Stimulated activated CD8-positive, alpha-beta memory T cell treated with anti-CD3 and anti-CD28 coated beads, Interleukin-7, amount 100 ng/mL, for 4 hours (primary cell): ENCODE measurements at places on chromosomes 5 and 9.

DNA sequence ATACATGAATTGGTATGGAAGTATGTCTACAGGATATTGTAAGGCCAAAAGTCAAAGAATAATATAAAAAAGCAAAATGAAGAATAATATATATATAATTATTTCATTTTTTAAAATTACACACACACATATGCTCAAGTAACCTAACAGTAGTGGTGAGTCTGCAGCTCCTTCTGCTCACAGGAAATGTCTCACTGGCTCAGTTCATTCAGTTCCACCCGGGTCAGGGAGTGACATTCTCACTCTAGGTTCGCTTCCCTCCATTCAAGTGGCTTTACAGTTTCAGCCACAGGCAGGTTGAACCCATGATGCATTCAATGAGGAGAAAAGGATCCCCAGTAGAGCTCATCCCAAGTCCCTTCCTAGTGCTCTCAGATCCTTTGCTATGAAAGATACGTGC, 90.8 kb downstream of the SUSD1 start:
- DNase-seq, result no peak

DNA sequence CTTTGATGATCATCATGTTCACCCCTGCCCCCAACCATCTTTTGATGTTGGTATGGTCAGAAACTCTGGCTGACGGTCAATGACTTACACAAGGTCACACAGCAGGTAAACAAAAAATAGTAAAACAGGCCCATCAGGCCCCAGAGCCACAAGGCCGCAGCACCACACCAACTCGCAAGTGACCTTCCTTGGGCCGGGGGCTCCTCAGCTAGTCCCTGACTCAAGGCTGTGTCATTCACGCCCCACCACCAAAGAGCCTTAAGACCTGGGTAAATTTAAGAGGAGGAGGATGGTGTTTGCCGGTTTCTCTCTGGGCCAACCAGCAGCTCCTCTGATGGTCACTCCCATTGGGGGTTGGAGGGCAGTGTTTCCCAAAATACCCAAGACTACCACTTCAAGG, 55.8 kb downstream of the PSMB7 start:
- no peak for DNase-seq

DNA sequence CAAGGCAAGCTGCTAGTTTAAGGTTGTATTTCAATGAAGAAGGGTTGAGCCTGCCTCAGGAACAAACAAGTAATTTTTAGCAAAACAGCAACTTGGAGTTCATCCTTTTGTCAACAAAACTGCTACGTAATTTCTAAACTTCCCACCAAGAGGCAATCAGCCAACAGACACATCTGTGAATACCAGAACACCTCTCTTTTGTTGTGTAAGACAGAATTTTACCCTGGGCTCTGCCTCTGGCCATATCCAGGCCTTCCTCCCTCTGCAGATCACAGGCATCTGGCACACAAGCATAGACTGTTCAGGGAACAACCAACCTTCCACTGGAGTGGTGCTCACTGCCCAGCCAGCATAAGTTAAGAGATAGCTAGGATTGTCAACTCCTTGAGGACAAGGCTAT, 409.0 kb downstream of the SPOCK1 start:
- no peak for DNase-seq

DNA sequence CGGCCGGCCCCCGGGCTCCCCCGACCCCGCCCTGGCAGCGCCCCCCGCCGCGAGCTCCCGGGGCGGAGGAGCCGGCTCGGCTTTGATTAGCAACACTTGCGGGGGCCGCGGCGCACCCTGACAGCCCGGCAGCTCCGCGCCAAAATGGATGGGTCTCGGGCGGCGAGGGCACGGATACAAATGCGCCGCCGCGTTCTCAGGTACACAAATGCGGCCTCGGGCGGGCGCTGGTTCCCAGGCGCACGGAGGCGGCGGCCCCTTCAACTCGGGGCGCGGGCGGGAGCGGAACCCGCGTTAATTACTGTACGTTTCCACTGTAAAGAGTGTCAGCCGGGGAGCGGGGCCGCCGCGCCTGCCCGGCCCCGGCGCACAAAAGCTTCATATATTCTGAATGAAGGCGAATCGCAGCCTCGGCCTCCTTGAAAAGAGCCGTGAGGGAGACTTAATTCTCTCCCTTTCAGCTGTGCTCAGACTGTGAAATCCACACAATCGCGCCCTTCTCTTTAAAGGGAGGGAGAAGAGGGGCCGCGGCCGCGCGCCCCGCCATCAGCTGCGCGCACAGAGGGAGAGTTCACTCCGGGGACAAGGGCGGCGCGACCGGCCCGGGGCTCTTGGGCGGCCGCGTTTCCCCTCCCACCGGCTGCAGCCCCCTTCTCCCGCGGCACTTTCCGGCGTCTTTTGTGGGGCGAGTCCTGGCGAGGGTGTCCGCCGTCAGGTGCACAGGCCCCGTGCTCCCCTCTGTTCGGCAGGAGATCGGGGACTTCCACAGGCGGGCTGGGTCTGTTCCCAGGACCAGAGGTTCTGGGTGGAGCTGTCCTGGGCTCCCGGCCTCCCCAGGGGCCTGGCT, 27.0 kb downstream of the MSX2 start:
- DNase-seq, result no peak

DNA sequence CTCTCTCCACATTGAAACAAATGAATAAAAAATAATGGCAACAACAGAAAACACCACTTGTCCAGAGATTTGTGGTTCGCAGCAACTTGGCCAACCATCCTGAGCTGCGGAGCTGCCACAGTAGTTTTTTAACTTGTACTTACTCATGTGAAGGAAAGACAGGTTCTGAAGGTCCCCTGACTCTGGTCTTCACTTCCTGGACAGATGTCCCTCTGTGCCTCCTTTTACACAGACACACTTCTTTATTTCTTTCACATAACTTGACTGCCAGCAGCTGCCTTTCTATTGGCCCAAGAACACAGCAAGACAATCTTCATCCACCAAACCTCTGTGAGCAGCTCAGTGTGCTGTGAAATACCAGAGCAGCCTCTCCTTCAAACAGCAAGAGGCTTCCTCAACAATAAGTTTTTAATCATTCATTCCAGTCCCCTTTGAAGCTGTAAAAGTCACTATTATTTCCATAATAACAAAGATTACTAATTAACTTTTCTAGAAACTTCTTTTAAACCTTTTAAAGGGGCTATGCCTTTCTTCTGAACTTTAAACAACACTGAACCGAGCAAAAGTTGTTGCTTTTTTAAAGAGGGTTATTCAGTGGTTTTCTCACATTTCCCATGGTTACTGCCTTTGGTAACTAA, 198.7 kb downstream of the NR2F1-AS1 start:
- no peak for DNase-seq

GRCh38 chr9:72960446-72960845, 7.6 kb upstream of the ALDH1A1 start:
- no peak for DNase-seq

DNA sequence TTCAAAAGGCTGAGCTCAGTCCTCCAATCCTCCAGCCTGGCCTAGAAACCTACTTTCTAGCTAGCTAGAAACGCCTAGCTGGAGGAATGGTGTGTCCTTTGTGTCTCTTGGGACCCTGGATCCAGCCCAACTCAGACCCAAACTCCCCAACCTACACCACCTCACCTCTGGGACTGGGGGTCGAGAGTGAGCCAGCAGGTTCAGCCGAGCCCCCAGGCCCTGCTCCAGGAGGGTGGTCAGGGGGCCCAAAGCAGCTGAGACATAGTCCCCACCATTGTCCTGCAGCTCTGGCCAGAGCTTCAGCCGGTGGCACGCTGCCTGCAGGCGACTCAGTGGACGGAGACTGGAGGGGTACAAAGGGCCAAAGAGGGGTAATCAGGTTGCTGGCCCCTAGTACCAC, 6.2 kb downstream of the NOL6 start:
- DNase-seq, result no peak

- no peak for DNase-seq
Measured at GRCh38 chr5:111972548-111972947, 215.6 kb upstream of the NREP start.

DNA sequence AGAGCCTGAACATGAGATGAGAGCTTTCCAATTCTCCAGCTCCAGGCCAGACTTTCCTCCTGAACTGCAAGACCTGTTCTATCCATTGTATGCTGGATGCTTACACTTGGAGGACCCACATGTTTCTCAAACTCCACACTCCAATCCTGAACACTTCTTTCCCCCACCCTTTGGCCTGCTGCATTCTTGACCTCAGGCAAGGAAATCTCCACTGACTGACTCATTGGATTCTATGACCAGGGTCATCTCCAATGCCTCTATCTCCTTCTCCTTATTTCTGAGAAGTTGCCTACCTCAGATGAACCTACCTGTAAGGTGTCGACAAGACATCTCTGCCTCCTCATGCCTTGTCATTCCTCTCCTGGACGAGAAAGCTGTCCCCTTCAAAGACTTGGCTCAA, 153.6 kb downstream of the CRB2 start:
- no peak for DNase-seq

GRCh38 chr9:3193791-3194190, 332.0 kb downstream of the RFX3 start:
- no peak for DNase-seq

- DNase-seq, result no peak
Measured at GRCh38 chr9:120350596-120350995, 229.4 kb downstream of the CDK5RAP2 start.

DNA sequence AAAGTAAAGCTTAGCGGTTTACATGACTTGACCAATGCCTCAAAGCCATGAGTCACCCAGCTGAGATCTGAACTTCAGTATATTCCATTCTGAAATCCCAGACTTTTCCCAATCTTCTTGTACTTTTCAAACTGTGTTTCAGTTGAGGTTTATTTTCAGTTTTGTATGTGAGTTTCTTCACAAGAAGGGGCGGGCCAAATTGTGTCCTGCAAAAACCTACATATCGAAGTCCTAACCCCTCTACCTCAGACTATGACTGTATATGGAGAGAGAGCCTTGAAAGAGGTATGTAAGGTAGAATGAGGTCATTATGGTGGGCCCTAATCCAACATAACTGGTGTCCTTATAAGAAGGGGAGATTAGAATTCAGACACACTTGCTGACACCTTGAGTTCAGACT, 666 bp upstream of the TLR4 start:
- DNase-seq, result no peak

GRCh38 chr5:518721-519120, 5.5 kb downstream of the SLC9A3 start:
- DNase-seq, result no peak
